ENCODE measurements at places on chromosomes 16 and 17.
A peak's percentile ranks its signal among the peaks of the same experiment; 100 is the strongest.

- DNase-seq = no peak
Measured at GRCh38 chr17:2591040-2591640, 2.3 kb upstream of the PAFAH1B1 start.

GRCh38 chr16:82031116-82032084 is 3.7 kb upstream of the HSD17B2 start:
- peak; percentile 9 for DNase-seq

- DNase-seq = no peak
Measured at GRCh38 chr16:87740441-87740840, 25.3 kb downstream of the KLHDC4 start.

DNA sequence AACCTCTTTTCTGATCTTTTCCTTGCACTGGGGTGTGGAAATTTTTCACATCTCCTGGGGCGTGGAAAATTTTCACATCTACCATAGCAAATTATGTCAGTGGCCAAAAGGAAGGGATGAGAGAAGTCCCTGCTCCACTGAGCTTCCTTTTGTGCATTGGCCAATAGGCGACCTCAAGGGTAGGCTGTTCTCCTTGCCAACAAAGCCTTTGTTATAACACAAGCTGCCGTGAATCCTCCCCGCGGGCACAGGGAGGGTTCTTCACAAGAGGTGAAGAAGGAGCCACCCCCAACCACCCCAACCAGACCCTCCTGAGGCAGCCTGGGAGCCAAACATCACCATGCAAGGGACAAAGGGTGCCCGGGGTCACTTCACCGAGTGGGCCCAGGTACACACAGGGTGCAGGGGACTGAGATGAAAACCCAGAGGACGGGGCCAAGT is 6.5 kb downstream of the SLC5A11 start:
- no peak for DNase-seq

- no peak for DNase-seq
Measured at GRCh38 chr17:28528327-28529012, 22.3 kb downstream of the FOXN1 start.

DNA sequence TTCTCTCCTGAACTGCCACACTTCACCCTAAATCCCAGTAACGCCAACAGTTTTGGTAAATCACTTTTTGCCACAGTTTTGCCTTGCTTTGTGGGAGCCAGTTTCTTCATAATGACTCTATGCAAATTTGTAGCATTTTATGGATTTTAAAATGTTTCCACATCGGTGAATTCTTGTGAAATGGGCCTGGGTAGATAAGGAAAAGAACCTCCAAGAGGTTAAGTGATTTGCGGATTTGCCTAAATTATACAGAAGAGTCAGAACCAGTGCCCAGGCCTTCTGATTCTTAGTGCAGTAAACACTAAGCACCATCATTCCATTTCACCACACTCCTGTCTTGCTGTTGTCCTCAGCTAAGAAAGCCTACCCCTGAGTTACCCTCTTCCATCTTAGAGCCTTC is 17.9 kb downstream of the MINK1 start:
- no peak for DNase-seq

GRCh38 chr17:42361781-42362186 is 26.5 kb downstream of the STAT3 start:
- DNase-seq = no peak

DNA sequence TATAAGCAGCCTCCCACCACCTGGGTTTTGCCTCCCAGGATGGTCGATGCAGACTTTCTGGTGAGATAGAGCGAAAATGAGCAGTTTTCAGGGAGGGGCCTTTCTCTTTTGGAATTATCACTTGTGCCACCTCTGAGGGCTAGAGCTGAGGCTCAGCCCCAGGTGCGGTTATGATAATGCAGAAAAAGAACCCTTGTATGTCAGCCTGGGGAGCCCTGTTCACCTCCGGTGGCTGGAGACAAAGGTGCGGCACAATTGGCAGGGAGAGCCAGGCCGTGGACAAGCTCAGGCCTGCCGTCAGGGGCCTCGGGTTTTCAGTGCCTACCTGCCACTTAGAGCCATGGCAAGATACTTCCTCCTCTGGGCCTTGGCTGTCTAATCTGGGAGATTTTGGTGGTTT is 4.4 kb downstream of the SCPEP1 start:
- DNase-seq = peak; percentile 64

DNA sequence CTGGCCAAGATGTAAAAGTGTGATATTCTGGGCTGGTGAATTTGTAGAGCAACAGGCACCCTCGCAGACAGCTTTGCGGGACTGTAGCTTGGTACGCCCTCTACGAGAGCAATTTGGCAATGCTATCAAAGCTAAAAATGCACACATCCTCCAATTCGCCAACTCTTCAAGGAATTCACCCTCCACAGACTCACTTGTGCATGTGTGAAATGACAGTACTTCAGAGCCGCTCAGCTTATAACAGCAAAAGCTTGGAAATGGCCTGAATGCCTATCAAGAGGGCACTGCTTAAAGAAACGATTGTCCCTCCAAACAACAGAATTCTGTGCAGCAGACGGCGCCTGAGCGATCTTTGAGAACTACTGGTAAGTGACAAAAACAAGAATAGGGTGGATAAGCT is 130.8 kb downstream of the SDK2 start:
- no peak for DNase-seq

- no peak for DNase-seq
Measured at GRCh38 chr17:34248511-34249024, 6.5 kb upstream of the CCL2 start.

DNA sequence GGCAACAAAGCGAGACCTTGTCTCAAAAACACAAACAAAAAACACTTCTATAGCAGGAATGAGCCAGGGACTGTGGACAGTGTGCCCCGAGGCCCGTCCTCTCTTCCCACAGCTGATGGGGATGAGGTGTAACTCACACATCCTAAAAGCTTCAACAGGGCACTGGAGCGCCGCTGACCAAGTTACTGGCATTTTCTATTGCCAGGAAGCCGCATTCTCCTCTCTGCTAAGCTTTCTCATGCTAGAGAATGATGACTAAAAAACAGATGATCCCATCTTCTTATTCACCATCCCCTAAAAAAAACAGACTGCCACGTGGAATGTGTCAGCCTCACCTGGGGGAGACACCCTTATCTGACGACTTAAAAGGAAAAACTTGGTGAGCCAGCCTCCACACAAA is 16.3 kb downstream of the CARHSP1 start:
- DNase-seq = no peak

DNA sequence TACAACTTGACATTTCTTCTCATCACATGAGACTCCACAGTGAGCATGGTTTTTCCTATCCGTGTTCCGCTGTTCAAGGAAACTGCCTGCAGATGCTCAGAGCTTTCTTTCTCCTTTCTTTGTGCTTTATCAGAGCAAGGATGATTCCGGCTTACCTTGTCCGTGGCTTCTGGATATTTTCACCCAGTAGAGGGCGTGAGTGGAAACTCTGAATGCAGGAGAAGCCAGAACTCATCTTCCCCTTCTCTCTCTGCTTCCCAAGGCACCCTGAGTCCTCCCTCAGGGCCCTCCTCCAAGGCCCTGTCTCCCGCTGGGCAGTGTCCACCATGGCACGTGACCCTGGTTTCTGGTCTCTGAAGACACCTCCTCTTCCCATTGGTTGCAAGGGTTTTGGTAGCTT is 721.1 kb upstream of the RBFOX1 start:
- no peak for DNase-seq

DNA sequence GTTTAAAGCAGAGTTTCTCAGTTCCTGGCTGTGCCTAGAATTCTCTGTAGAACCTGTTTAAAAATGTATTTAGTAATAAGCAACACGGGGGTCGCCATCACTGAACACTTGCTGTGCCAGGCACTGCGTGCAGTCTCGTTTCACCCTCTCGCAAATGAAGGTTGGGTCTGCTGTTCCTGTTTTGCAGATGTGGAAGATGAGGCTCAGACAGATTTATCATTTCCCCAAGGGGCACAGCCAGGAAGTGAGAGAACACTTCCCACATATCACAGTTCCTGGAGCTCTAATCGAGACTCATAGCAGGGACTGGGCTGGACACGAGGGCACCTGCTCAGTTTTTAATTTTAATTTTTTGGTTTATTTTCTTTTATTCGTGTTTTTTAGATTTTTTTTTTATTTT is 122.7 kb downstream of the ABCC6 start:
- DNase-seq = no peak

DNA sequence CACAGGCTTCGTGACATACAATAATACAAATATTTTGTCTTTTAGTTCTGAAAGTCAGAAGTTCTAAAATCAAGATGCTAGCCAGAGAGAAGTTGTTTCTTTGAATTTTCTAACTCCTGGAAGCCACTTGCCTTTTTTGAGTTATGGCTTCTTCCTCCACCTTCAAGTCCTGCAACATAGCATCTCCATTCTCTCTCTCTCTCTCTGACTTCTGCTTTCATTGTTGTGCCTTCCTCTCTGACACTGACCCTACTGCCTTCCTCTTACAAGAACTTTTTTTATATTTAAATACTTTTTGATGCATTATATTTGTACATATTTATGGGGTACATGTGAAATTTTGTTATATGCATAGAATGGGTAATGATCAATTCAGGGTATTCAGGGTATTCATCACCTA is 205.9 kb downstream of the MAP2K6 start:
- no peak for DNase-seq
